ENCODE measurements at places on chromosomes 2 and 18. TPM values are rescaled to one million over a fixed set of nuclear protein-coding genes. Genes with fewer than 3 reads are reported as not detected.

The PRLH gene
- total RNA-seq = not detected

The CD226 gene
- total RNA-seq = 3.7 TPM

The DSG1 gene
- total RNA-seq = not detected

The CCDC74B gene
- 2.0 TPM for total RNA-seq

DNA sequence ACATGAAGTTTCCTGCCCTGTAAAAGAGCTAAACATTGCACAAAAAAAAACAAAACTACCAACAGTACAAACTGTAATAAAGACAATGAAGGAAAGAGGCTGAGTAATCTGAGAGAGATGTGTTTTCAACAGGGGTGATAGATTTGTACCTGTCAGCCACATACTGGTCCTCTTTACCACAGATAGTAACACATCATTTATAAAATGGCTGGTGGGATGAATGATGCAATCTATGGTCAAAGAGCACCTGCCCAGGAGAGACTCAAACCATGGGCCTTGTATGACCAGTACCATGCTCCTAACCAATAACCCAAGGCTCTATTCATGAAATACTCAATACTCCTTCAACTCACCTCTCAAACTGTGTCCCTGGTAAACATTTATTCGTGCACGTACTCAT lies 4.5 kb downstream of the SUCLG1 start:
- DNase-seq = no peak

DNA sequence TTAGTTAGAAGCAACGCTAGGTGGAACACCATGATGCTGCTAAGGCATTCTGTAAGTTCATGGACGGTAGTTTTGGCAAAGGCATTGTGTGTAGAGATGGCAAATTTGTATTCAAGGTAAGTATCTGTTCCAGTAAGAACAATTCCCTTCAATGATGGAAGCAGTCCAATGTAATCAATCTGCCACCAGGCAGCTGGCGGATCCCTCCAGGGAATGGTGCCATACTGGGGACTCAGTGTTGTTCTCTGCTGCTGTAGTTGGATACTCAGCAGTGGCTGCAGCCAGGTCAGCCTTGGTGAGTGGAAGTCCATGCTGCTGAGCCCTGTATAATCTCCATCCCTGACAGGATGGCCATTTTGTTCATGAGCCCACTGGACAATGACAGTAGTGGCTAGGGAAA lies 62.8 kb downstream of the ARL6IP6 start:
- DNase-seq = no peak

GRCh38 chr2:86011449-86011941 lies 94.2 kb downstream of the POLR1A start:
- DNase-seq = no peak

GRCh38 chr2:138365581-138365980 lies 136.0 kb upstream of the SPOPL start:
- DNase-seq = no peak

GRCh38 chr2:192123847-192124246 lies 70.9 kb downstream of the TMEFF2 start:
- DNase-seq = no peak

- DNase-seq = no peak
Measured at GRCh38 chr18:4134700-4135099, 320.4 kb downstream of the DLGAP1 start.

DNA sequence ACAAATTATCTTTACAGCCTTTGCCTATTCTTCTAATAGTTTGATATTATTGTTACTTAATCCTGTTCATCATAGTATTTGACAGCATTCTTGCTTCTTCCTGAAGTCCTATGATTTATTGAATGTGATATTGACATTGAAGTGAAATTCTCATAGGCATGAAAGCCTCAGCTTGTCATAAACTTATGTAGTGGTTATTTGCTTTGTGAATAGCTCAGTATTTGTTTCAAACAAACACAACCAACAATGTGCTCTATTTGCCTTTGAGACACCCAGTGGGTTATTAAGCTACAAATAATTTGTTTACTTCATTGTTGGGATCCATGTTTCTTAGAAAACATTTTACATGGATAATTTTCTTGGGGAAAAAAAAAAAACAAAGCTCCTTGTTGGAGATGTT lies 57.2 kb downstream of the TTC39C start:
- DNase-seq = no peak

DNA sequence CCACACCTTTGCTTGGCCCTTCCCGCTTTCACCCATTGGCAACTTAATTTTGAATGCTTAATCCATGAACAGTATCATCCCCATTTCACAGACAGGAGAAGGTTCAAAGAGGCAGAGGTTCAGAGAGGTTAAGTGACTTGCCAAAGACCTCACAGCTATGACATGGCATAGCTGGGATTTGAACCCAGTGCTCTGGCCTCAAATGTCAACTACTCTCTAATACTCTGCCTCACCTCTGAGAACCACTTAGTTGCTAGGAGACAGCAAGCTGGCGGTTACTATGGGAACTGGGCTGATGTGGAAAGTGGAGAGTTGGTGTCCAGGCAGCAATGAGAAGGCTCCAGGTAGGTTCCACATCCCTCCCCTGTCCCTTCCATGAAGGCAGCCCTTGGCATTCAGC lies 15.8 kb upstream of the PRSS56 start:
- no peak for DNase-seq

DNA sequence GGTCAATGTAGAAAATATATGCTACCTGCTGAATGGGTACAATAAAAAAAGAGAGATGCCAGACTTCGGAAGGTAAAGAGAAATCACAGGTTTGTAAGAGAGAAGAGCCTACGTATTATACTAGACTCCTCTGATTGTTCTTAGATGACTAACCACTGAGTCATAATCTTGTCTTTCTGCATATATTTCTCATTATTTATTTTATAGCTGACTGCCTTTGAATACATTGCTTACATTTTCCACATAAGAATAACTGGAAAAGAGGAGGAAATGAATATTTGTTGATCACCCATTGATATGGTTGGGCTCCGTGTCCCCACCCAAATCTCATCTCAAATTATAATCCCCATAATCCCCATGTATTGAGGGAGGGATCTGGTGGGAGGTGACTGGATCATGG lies 90.3 kb upstream of the RAB27B start:
- DNase-seq = no peak

- DNase-seq = peak; percentile 42
Measured at GRCh38 chr2:70029814-70030409, 57.4 kb upstream of the PCBP1 start.

DNA sequence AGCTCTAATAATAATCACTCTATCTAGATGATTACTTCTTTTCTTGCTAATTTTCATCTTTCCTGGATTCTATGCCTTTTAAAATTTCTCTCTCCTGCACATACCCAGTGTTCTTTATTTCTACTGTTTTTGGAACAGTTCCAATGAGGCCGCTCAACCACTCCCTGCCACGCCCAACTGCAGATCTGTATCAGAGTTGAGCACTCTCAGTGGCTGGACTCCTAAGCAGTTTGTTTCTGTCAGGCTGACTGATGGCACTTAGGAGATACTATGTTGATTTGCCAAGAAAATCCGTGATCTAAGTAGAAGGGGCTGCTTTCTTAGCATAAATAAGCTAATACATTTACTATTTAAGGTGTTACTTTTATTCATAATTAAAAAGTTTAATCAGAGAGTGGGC lies 192.8 kb downstream of the ARHGAP15 start:
- DNase-seq = no peak

GRCh38 chr2:73886357-73886756 lies 6.5 kb upstream of the ACTG2 start:
- no peak for DNase-seq

DNA sequence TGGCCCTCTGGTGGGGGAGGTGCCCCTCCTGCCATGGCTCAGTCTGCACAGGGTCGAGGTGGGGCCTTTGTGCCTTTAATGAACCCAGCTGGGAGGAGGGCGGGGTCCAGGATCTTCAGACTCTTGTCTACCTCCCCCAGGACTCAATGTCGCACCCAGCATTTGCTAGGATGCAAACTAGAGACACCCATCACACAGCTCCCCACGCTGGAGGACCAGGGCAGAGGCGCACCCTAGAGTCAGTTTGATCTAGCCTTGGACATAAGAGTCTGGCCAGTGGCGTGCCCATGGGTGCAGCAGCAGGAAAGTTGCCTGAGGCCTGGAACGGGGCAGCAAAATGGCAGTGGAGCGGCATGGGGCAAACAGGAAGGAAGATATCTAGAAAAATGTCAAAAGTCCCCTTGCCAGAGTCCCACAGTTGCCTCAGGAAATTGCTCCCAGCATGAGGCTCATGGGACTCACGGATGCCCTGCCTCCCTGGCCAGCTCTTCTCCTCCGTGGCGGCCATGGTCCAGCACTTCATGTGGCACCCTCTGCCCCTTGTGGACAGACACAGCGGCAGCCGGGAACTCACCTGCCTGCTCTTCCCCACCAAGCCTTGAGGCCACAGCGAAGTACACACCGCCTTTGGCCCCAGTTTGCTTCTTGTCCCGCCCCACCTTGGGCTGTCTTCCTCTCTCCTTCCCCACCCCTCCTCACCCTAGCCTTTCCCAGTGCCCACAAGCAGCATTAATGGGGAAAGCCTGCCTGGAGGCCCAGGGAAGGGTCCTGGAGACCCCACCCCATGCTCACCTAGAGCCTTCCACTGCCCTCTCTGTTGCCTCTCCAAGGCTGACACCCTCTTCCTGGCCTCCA lies 17.7 kb downstream of the SH2D6 start:
- no peak for DNase-seq

- DNase-seq = no peak
Measured at GRCh38 chr2:25388491-25388890, 46.8 kb upstream of the DNMT3A start.

DNA sequence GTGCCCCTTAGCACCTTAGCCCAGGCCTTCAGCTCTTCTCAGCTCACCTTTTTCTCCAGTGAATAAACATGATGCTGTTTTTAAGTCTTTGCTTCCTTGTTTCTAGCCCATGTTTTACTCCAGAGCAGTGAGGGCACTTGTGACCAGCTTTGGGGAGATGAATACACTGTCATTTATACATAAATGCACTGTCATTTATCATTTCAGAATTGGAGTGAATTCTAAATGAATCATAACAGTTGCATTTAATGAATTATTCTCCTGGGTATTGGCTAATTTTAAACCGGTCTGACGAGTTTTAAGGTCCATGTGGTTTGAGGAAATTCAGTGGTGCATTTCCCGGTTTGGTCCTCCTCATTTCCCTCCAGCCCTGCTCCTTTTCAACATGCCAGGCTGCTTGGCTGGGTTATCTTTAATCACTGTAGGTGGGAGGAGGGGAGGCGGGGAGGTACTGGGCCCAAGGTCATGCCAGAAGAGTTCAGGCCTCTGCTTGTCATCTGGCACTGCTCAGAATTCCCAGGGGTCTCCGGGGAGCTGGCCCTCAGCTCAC lies 23.9 kb downstream of the PRKCE start:
- DNase-seq = no peak
